Activated CD8-positive, alpha-beta T cell treated with anti-CD3 and anti-CD28 coated beads for 36 hours (primary cell): ENCODE measurements at places on chromosomes 2 and 18. TPM values are rescaled to one million over a fixed set of nuclear protein-coding genes. Genes with fewer than 3 reads are reported as not detected.

GRCh38 chr2:68375582-68375981 is 10.5 kb downstream of the PLEK start:
- no peak for DNase-seq

DNA sequence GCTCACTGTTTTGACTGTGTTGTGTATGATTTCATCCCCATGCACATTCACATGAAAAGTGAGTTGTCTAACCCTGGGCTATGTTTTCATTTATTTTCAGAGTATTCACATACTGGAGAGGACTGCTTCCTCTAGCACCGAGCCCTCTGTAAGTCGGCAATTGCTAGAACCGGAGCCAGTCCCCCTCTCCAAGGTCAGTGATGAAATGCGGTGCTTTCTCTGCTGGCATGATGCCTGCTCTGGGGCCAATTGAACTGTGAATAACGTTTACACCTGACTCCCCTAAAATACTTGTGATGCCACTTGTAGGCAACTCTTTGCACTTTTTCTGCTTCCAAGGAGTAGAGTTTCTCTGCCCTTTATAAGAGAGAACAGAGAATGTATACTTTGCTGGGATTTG is 126.9 kb downstream of the PRKRA start:
- DNase-seq, result peak; percentile 1

CYP27C1 gene
- not detected for total RNA-seq

POTEI gene
- total RNA-seq, result not detected

- no peak for DNase-seq
Measured at GRCh38 chr2:210170196-210170445, 1.1 kb downstream of the KANSL1L start.

GALR1 gene
- not detected for total RNA-seq

- no peak for DNase-seq
Measured at GRCh38 chr18:5417342-5417741, 121.8 kb upstream of the ZBTB14 start.

ST8SIA3 gene
- not detected for total RNA-seq

- no peak for DNase-seq
Measured at GRCh38 chr2:199147216-199147615, 310.5 kb downstream of the SATB2 start.

- peak; percentile 74 for DNase-seq
Measured at GRCh38 chr2:240913810-240914644, 7.9 kb downstream of the CROCC2 start.

- DNase-seq, result no peak
Measured at GRCh38 chr2:136054856-136055255, 63.1 kb downstream of the CXCR4 start.

EVX2 gene
- total RNA-seq, result not detected
